ENCODE measurements at places on chromosomes 11 and 22.

- no peak for DNase-seq
Measured at GRCh38 chr11:103183981-103184611, 74.9 kb downstream of the DYNC2H1 start.

DNA sequence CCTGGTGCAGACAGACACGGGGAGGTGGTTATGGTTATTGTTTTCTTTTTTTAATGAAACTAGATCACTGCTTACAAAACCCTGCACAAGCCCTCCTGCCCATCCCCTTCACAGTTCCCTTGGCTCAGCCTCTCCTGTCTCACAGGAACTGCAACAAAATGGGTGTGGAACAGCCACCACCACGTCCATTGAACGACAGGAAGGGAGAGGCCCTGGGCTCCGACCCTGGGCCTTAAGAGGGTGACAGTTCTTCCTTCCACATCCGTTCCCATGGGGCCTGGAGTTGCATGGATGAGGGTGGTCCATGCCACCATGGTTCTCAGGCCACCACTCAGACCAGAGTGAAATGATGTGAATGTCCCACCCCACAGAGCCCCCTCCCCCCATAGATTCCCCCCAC is 15.7 kb downstream of the PRPF19 start:
- no peak for DNase-seq

GRCh38 chr22:42874010-42874409 is 16.9 kb upstream of the ARFGAP3 start:
- no peak for DNase-seq

- no peak for DNase-seq
Measured at GRCh38 chr11:2525166-2525861, 80.5 kb downstream of the KCNQ1 start.

DNA sequence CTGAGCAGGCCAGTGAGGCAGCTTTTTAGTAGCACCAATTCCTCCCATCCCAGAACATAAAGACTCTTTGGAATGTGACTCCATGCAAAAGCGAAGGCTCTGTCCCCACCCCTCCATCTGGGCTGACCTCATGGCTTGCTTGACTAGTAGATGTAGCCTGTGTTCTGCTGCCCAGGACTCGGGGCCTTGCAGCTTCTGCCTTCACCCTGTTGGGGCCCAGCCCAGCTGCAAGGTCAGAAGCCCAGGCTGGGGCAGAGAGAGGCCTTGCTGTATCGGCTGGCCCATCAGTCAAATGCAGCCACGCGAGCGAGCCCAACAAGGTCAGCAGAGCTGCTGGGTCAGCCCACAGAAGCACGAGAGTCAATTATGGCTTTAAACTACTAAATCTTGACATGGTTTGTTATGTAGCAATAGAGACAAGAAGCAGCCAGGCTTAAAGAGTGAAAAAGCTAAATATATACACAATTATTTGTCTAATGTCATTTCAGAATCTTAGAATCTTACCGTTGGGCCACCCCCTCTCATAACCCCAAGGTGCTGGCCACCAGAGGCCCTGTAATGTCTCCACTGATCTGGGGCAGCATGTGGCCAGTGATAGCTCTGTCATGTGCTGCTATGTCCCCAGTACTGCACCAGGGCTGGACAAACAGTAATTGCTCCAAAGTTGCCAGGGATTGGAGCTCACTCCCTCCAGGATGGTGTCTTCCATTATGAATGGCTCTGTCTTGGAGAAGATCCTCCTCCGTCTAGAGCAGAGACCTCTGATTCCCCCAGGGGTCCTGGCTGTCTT is 10.4 kb upstream of the WNT11 start:
- peak; percentile 12 for DNase-seq

DNA sequence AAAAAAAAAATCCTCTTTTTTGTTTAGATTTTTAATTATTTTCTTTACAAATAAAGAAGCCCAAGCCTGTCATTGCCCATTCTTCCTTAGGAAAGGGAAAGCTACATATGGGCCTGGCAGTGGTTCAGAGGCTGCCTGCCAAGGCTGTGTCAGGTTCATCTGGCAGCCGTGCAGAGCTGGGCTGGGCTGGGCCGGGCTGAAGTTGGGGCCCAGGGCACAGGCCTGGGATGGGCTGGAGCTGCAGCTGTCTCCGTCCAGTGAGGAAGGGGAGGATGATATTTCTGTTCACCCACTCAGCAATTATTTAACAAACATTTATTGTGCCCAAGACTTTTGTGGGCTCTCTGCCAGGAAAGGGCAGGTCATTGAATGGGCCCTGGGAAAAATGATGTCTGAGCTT is 4.6 kb downstream of the PRR5L start:
- DNase-seq: peak; percentile 57

DNA sequence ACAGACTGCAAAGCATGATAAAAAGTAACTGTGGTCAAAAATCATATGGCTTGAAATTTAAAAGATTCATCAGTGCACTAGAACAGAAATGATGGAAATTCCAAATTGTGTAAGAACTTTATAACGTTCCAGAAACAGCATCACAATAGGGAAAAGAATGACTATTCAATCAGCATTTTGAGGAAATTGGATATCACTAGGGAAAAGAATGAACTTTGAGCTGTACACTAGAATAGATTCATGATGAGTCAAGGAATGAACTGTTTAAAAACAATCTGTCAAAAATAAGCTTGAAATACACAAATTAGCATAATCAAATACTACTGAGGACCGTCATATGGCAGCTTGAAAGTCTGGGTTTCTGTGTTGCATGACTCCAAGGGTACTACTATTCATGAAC is 20.5 kb upstream of the HEPHL1 start:
- DNase-seq: no peak

DNA sequence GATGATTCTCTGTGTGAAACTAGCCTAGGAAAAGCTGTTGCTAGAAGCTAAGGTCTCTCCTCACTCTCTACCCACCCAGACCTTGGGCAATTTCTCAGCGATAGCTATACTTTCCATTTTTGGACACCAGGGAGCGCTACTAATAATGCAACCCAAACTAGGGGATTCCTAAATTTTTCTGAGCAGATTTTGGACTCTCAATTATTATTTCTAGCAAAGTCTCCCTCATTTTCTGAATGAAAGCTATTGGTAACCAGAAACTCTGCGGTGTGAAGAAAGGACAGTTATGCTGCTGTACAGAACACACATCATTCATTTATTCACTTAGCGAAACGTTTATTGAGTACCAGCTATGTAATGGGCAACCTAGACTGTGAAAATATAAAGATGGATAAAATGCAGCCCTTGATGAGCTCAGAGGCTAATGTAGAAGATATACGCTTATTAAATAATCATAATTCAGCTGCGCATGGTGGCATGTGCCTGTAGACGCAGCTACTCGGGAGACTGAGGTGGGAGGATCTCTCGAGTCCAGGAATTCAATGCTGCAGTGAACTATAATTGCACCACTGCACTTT is 6.1 kb upstream of the STIM1 start:
- peak; percentile 33 for DNase-seq

- no peak for DNase-seq
Measured at GRCh38 chr11:5257296-5257695, 2.7 kb upstream of the HBG2 start.

DNA sequence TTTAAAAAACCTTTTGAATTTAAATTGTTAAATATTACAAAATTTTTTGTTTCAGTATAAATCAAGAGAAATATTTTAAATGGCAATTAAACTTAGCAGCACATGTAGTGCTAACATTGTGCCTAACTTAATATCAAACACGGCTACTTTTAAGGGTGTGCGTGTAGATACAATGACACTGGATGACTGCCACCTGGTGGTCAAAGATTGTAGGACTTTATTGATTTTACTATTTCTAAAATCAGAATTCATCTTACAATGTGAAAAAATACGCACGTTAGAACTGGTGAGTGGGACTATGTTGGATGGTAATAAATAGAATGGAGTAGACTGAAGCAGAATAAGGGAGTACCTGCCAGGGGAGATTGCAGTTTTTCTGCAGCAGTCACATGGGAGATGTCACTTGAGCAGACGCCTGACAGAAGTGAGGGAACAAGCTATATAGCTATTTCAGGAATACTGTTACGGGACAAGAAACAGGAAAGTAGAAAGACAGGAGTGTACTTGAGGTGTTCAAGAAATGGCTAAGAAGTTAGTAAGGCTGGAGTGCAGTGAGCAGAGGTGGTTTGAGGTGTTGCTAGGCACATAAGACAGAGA is 52.9 kb downstream of the UVRAG start:
- peak; percentile 52 for DNase-seq

- DNase-seq: no peak
Measured at GRCh38 chr11:42473106-42473505, 838.7 kb upstream of the API5 start.

- DNase-seq: no peak
Measured at GRCh38 chr11:33553486-33553885, 147.1 kb downstream of the C11orf91 start.

DNA sequence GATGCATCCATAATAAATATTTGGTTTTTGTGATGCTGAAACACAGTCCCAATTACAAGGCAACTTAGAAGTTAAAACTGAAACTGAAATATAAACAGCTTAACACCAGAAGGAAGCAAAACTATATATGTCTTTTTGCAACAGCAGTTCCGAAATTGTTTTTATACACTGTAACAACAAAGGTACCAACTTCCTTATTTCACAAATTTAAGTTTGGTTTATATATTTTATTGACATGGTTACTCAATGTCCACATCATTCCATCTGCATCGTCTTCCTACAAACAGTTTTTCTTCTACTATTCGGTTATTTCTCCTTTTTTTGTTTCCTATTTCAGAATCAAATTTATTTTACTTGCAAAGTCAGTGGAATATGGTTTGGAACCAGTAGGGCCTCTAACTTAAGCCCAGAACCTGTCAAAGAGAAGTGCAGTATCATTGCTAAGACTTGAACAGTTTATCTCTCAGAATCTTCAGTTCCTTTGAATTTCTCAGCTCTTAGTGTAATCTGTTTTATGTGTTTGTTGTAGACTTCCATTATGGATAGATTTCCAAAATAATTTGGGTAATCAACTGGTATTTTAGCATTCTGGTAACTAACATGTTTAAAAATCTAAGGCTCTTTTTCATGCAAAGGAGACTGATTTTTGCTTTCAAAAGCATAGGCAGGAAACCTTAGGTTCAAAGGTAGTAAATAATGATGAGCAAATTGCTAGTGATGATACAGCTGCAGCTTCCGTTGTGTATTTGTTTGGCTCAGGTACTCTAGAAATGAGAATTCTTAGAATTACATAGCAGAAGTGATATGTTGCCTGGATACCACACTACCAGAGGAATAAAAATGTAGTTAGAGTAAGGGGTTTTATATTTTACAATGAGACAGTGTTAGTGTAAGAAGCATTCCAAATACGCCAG is 8.2 kb upstream of the HSPA8 start:
- DNase-seq: no peak

GRCh38 chr11:130189492-130190210 is 30.1 kb downstream of the ST14 start:
- DNase-seq: no peak

- DNase-seq: no peak
Measured at GRCh38 chr11:84909740-84910139, 717.4 kb downstream of the DLG2 start.

DNA sequence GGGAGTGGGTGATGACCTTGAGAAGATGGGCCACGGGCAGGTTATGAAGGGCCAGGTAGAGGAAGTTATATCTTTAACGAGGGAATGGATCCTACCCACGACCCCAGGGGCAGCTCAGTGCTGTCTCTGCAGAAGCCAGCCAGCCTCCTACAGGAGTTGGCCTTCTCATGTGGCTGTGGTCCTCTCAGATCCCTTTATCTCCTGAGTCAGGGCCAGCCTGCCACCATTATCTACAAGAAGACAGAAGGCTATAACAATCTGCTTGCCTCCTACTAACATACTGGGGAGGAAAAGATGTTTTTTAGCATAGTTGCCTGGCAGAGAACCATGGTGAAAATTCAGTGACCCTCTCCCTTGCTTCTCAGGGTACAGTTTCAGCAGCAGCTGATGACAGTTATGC is 7.0 kb upstream of the YWHAH start:
- no peak for DNase-seq

- no peak for DNase-seq
Measured at GRCh38 chr11:115452241-115452640, 52.0 kb downstream of the CADM1 start.

GRCh38 chr11:111179184-111179910 is 66.2 kb upstream of the POU2AF2 start:
- DNase-seq: no peak

GRCh38 chr22:39017596-39018365 is 3.1 kb upstream of the APOBEC3D start:
- DNase-seq: no peak

GRCh38 chr11:119692540-119692820 is 36.5 kb downstream of the NECTIN1 start:
- no peak for DNase-seq

DNA sequence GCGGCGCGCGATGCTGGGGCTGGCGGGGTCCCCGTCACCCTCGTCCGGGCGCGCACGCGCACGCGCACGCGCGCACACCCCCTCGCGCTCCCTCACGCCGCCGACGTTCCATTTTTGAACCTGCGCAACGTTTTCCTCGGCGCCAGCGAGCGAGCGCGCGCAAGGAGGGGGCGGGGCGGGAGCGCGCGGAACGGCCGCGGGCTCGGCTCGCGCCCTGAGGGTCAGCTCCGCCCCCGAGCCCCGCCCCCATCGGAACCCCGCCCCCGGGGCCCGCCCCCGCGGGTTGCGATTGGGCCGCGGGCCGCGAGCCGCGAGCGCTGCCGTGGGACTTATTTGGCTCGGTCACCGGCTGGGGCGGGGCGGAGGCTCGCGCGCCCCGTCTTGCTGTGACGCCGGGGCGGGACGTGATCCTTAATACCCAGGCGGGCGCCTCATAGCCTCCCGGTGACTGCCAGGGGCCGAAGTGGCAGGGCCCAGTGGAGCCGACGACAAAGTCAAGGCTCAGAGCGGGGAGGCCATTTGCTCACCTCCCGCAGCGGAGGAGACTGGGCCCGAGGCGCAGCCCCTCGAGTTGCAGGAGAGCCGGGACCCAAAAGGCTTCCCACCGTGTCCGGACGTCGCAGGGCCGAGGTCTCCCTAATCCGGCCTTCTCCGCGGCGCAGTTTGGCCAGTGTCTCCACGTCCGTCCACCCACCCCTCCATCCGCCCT is at the start of gene CBX7:
TSS of gene CBX7 (minus strand) at position 170 of the 709 bp plus-strand sequence. CDS start 236 bp downstream, outside the sequence.
- peak; percentile 84 for DNase-seq

GRCh38 chr22:27820896-27821866 is 19.6 kb upstream of the MN1 start:
- no peak for DNase-seq

GRCh38 chr11:639332-639955 is 2.4 kb downstream of the DRD4 start:
- DNase-seq: no peak

- DNase-seq: no peak
Measured at GRCh38 chr11:65236194-65237059, 25.3 kb upstream of the POLA2 start.
